ENCODE measurements at places on chromosomes 2 and 18.
A peak's percentile ranks its signal among the peaks of the same experiment; 100 is the strongest.

GRCh38 chr2:224377751-224378700, 23.9 kb downstream of the FAM124B start:
- no peak for DNase-seq

DNA sequence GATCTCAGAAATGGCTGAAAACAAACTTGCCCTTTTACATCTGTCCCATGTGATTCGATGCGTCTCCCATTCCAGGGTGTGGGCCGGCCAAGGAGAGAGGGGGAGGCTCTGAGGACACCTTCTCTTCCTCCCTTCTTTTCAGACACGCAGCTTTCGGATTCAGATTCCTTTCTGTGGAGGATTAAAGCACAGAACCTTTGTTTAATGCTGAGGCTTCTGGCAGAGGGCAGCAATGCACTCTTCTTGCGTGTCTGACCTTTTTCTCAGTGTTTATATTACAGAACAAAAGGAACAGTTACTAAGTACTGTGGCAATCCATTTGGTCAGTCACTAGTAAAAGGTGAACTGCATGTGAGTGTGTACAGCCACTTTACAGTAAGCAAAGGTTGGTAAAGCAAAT, 268.9 kb upstream of the CCDC68 start:
- DNase-seq, result no peak

DNA sequence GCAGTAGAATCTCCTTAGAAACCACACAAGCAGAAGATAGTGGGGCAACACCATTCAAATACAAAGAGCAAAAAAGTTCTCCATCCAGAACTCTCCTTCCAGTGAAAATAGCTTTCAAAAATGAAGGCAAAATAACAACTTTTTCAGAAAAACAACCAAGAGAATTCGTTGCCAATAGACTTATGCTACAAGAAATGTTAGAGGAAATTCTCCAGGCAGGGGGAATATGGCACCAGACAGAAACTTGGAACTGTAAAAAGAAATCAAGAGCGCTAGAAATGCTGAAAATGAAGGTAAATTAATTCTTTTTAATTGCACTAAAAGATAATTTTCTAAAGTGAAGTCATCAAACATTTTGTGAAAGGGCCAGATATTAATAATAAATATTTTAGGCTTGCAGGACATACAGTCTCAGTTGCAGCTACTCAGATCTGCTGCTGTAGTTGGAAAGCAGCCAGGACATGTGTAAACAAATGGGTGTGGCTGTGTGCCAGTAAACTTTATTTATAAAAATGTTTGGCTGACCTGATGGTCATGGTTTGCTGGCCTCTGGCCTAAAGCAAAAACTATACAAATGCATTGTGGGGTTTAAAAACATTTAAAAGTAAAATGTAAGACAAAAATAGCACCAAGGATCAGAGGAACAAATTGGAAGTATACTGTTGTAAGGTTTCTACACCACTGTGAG, 73.7 kb upstream of the TGFA start:
- no peak for DNase-seq

DNA sequence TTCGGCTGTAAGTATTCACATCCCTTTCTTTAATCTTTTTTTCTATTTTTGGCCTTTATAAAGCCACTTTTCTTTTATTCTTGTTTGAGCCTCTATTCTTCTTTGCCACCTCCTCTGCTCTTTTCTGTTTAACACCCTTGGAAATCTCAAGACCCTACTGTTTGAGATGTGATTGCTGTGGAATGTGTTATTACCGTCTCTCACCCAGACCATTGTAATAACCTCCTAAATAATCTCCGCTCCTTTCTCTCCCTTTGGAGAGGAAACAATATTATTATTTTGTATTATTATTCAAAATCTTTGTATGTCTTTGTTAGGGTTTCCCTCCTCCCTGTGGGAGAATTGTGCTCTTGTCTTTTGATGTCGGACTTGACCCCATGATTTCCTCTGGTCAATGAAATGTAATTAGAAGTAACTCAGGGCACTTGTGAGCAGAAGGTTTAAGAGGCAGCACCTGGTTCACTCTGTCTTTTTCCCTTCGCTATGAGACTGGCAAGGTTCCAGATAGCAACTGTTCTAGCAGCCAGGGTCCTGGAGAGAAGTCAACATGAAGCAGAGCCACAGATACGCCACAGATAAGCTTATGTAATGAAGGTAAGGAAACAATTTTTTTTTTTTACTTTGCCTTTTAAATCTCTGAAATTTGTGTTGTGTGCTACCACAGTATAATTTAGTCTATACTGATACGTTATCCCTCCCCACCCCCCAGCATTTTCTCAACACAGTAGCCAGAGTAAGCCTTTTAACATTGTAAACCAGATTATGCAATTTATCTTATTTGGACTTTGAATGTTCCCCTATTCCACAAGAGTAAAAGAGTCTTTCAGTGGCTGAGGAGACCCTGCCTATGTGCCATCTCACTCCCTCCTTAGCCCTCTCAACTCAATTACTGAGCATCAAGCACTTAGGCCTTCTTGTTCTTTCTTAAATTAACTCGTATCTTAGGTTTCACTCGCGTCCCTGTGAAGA, 601.2 kb upstream of the ZNF804A start:
- DNase-seq, result no peak

GRCh38 chr2:149766339-149766738, 178.8 kb upstream of the MMADHC start:
- DNase-seq, result no peak

DNA sequence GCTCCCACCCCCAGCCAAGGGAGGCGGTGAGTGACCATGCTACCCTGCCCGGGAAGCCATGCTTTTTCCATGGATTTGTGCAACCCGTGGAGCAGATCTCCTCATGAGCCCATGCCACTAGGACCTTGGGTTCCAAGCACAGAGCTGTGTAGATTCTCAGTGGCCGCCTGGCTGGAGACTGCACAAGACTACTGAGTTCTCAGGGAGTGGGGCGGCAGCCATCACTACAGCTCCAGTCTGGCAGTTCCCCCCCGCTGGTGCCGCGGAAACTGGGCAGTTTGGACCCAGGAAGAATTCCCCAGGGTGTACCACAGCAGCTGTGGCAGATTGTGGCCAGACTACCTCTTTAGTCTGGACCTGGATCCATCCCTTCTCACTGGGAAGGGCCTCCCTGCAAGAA, 470.6 kb downstream of the LRP1B start:
- no peak for DNase-seq

DNA sequence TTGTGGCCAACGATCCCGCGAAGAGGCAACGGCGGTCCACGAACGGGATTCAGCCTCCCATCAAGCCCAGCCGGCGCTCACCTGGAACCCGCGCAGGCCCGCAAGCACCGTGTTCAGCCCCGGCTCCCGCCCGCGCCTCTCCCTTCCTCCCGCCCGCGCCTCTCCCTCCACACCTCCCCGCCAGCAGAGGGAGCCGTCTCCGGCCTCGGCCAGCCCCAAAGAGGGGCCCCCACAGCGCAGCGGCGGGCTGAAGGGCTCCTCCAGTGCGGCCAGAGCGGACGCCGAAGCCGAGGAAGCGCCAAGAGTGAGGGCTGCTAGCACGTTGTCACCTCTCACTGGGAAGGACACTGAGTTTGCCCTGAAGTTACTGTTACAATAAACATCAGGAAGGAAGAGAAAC, 55.3 kb upstream of the LAPTM4A start:
- no peak for DNase-seq

- peak; percentile 24 for DNase-seq
Measured at GRCh38 chr2:54524226-54524991, 68.3 kb downstream of the SPTBN1 start.

GRCh38 chr2:110873056-110873502, 140.7 kb downstream of the ACOXL start:
- no peak for DNase-seq

- DNase-seq, result no peak
Measured at GRCh38 chr2:44169155-44169898, 652 bp downstream of the PPM1B start.
